ENCODE measurements at places on chromosomes 13 and 19. TPM values are rescaled to one million over a fixed set of nuclear protein-coding genes. Genes with fewer than 3 reads are reported as not detected.
A peak's percentile ranks its signal among the peaks of the same experiment; 100 is the strongest.

The FOXA3 gene
- not detected for total RNA-seq

The SLITRK1 gene
- total RNA-seq: under 0.01 TPM

The CCNA1 gene
- total RNA-seq: not detected

The CACNG6 gene
- not detected for total RNA-seq

The MFSD12 gene
- 25.0 TPM for total RNA-seq

The CDX2 gene
- not detected for total RNA-seq

The CYP2B6 gene
- total RNA-seq: not detected

The ACER1 gene
- not detected for total RNA-seq

The TNFSF13B gene
- 0.56 TPM for total RNA-seq

The NKPD1 gene
- total RNA-seq: under 0.01 TPM

The CLEC17A gene
- total RNA-seq: not detected

The TMC4 gene
- 0.72 TPM for total RNA-seq

- peaks cover 3% of the 10 kb centered on the region for H3K36me3 ChIP-seq
- no peak overlapping the region for H3K27ac ChIP-seq
- DNase-seq: peak; percentile 87
- no peaks in the 10 kb centered on the region for H3K27me3 ChIP-seq
These were observed 69.1 kb downstream of the CAB39L start for GRCh38 chr13:49374585-49375290.

- peak; percentile 75 for DNase-seq
- H3K4me3 ChIP-seq: no peak overlapping the region
- peaks cover 4% of the 10 kb centered on the region for H3K4me1 ChIP-seq
- no peak overlapping the region for H3K27ac ChIP-seq
- no peaks in the 10 kb centered on the region for H3K27me3 ChIP-seq
These were observed 185.4 kb upstream of the SERP2 start for GRCh38 chr13:44188257-44188656.

DNA sequence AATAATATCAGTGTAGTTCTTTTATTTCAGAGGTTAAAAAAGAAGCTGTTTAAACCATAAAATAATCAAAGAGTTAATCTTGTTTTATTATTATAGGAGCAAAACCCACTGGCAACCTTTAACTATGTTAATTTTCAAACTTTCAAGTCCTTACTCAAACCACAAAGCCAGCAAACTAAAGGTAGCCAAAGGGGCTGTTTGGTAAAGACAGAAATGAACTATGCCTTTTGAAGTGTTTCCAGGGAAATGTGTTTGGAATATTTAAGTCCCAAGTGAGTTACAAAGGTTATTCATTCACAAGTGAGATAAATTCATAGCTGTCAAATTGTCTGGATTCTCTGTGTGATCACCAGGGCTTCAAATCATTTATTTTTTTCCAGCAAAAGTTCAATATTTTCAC is 264.7 kb downstream of the MZT1 start:
- no peaks in the 10 kb centered on the region for H3K36me3 ChIP-seq
- no peak overlapping the region for H3K27ac ChIP-seq
- no peaks in the 10 kb centered on the region for H3K4me1 ChIP-seq

GRCh38 chr13:89930861-89931260 is 1416.6 kb upstream of the MIR17HG start:
- H3K4me1 ChIP-seq: no peaks in the 10 kb centered on the region
- no peak overlapping the region for H3K4me3 ChIP-seq
- DNase-seq: no peak
- no peak overlapping the region for H3K27ac ChIP-seq
- H3K27me3 ChIP-seq: no peaks in the 10 kb centered on the region

GRCh38 chr19:55067869-55068268 is 4.9 kb upstream of the RDH13 start:
- no peak overlapping the region for H3K27ac ChIP-seq
- H3K4me3 ChIP-seq: no peak overlapping the region
- H3K4me1 ChIP-seq: peaks cover 5% of the 10 kb centered on the region
- H3K36me3 ChIP-seq: no peaks in the 10 kb centered on the region

DNA sequence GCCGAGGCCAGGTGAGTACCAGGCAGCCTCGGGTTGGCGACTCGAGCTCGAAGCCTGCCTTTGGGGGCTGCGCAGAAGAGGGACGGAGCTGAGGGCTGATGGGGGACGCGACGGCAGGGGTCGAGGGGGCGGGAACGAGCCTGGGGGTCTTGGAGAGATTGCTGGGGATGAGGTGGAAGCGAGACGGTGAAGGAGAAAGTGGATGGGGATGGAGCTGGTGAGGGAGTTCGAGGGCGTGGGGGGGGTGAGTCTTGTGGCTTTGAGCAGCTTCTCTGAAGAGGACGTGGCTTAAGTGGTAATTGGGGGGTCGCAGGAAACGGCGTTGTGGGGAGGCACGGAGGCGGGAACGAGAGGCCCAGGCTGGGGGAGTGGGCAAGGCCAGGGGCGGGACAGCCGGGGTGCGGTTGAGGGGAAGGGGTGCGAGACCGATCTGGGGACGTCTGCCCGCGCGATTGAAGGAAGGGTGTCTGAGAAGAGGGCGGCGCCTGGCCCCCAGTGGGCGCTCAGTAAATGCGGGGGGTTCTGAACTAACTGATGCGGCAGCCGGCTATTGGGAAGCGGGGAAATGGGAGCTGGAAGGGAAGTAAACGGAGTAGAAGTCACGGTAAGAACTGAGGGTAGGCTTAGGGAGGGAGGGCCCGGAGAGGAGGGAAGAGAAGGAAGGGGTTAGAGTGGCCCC is 426 bp downstream of the MYO9B start:
- peaks cover 24% of the 10 kb centered on the region for H3K4me1 ChIP-seq
- H3K27me3 ChIP-seq: no peaks in the 10 kb centered on the region
- peak overlapping the region; percentile 84 for H3K4me3 ChIP-seq
- peak; percentile 33 for DNase-seq

GRCh38 chr19:1856698-1857603 is 6.4 kb downstream of the KLF16 start:
- H3K27me3 ChIP-seq: no peaks in the 10 kb centered on the region
- no peaks in the 10 kb centered on the region for H3K36me3 ChIP-seq
- DNase-seq: peak; percentile 70
- H3K4me3 ChIP-seq: peak overlapping the region; percentile 38
- H3K4me1 ChIP-seq: peaks cover 58% of the 10 kb centered on the region

DNA sequence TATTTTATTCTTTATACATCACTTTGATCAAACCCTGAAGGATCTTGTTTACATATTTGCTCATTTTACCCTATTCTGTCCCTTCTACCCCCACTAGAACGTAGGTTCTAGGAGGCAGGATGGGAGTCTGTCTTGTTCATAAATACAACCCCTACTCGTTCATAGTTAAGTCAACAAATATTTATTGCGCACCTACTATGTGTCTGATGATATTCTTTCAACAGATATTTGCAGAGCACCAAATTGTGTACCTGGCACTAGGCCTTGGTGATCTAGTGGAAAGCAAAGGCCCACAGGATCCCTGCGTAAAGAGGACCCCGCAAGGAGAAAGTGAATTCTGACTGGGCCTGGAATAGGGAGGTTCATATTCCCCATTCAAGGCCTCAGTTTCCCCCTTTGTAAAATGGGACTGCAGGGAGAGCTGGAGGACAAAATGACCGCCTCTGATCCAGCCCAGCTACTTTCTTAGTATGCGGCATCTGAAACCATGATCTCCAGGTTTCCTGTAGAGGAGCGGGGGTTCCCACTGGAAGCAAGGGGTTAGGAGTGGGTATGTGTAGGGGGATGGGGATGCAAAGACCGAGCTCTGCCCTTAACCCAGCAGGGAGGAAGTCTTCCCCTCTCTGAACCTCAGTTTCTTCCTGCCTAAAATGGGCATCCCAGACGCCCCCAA is 534 bp upstream of the GEMIN7 start:
- peaks cover 8% of the 10 kb centered on the region for H3K36me3 ChIP-seq
- peaks cover 5% of the 10 kb centered on the region for H3K4me1 ChIP-seq
- H3K27me3 ChIP-seq: no peaks in the 10 kb centered on the region
- DNase-seq: no peak
- peak overlapping the region; percentile 99 for H3K4me3 ChIP-seq

DNA sequence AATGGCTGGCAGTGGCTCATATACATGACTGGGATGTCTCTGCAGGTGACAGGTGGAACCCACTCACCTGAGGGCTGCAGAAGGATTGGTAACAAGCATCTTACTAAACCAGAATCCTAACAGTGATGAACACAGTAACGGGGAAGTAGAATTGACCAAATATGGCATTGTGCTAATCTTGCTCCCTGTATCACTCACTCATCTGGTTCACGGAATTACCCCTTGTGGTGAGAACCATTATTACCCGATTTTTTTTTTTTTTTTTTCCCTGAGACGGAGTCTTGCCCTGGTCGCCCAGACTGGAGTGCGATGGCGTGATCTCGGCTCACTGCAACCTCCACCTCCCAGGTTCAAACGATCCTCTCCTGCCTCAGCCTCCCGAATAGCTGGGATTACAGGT is 69.5 kb downstream of the PTPRS start:
- H3K4me1 ChIP-seq: no peaks in the 10 kb centered on the region
- H3K27ac ChIP-seq: no peak overlapping the region
- H3K27me3 ChIP-seq: no peaks in the 10 kb centered on the region
- H3K4me3 ChIP-seq: no peak overlapping the region
- peaks cover 45% of the 10 kb centered on the region for H3K36me3 ChIP-seq
- DNase-seq: no peak

GRCh38 chr19:13942023-13942684 is 3.9 kb upstream of the PODNL1 start:
- DNase-seq: no peak
- peaks cover 5% of the 10 kb centered on the region for H3K4me1 ChIP-seq
- no peak overlapping the region for H3K4me3 ChIP-seq

- peak overlapping the region; percentile 48 for H3K27ac ChIP-seq
- peaks cover 2% of the 10 kb centered on the region for H3K4me1 ChIP-seq
- DNase-seq: peak; percentile 54
- H3K27me3 ChIP-seq: no peaks in the 10 kb centered on the region
- peak overlapping the region; percentile 53 for H3K4me3 ChIP-seq
These were observed 706 bp downstream of the TNFRSF19 start for GRCh38 chr13:23570921-23571315.

DNA sequence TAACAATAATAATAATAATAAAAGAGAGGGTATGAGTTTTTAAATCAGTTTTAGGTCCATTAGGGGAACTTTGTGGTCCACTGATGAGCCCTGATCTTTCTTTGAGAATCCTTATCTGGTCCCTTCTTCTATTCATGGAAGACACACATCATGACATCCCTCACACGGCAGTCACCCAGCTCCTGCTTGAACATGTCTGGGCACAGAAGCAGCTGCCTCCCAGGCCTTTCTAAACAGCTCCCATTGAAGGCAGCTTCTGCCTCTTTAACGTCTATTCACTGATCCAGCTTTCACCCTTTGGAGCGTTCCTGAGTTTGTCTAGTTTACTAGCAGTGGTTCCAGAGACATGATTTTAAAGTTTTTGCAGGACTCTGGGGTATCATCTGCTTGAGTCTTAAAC is 42.6 kb upstream of the STK24 start:
- H3K36me3 ChIP-seq: no peaks in the 10 kb centered on the region
- H3K4me1 ChIP-seq: no peaks in the 10 kb centered on the region
- peaks cover 9% of the 10 kb centered on the region for H3K27me3 ChIP-seq
- H3K27ac ChIP-seq: no peak overlapping the region

- DNase-seq: no peak
- no peaks in the 10 kb centered on the region for H3K27me3 ChIP-seq
- no peak overlapping the region for H3K4me3 ChIP-seq
- no peak overlapping the region for H3K27ac ChIP-seq
- H3K36me3 ChIP-seq: no peaks in the 10 kb centered on the region
These were observed 92.3 kb downstream of the TUBA3C start for GRCh38 chr13:19089315-19089714.

- H3K36me3 ChIP-seq: no peaks in the 10 kb centered on the region
- no peak for DNase-seq
- H3K27ac ChIP-seq: no peak overlapping the region
- no peaks in the 10 kb centered on the region for H3K4me1 ChIP-seq
- H3K27me3 ChIP-seq: peaks cover 32% of the 10 kb centered on the region
These were observed 11.4 kb upstream of the MYCBP2 start for GRCh38 chr13:77338329-77338728.

- H3K36me3 ChIP-seq: peaks cover 47% of the 10 kb centered on the region
- DNase-seq: peak; percentile 5
- no peaks in the 10 kb centered on the region for H3K4me1 ChIP-seq
- no peaks in the 10 kb centered on the region for H3K27me3 ChIP-seq
These were observed 688 bp downstream of the ZNF606 start for GRCh38 chr19:58001895-58002369.

- peak overlapping the region; percentile 96 for H3K4me3 ChIP-seq
- peaks cover 10% of the 10 kb centered on the region for H3K36me3 ChIP-seq
- H3K4me1 ChIP-seq: peaks cover 18% of the 10 kb centered on the region
- H3K27ac ChIP-seq: peak overlapping the region; percentile 79
- DNase-seq: no peak
These were observed 632 bp downstream of the MARK4 start for GRCh38 chr19:45251452-45252354.

DNA sequence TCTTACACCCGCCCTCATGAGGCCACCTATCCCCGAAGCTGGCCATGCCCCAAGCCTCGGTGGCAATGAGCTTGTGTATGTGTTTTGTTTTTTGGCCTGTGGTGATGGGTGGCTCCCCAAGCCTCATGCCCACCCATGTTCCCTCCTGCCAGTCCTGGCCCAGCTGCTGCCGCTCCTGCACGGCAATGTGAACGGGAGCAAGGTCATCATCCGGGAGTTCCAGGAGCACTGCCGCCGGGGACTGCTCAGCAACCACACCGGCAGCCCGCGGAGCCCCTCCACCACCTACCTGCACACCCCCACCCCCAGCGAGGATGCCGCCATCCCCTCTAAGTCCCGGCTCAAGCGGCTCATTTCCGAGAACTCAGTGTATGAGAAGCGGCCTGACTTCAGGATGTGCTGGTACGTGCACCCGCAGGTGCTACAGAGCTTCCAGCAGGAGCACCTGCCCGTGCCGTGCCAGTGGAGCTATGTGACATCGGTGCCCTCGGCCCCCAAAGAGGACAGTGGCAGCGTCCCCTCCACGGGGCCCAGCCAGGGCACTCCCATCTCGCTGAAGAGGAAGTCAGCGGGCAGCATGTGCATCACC is 24.6 kb downstream of the UBXN6 start:
- H3K36me3 ChIP-seq: peaks cover 24% of the 10 kb centered on the region
- H3K27ac ChIP-seq: no peak overlapping the region
- H3K27me3 ChIP-seq: no peaks in the 10 kb centered on the region
- no peak for DNase-seq
- no peak overlapping the region for H3K4me3 ChIP-seq

GRCh38 chr13:78192716-78193115 is 274.1 kb upstream of the EDNRB start:
- no peaks in the 10 kb centered on the region for H3K27me3 ChIP-seq
- H3K4me3 ChIP-seq: no peak overlapping the region
- H3K4me1 ChIP-seq: peaks cover 2% of the 10 kb centered on the region
- no peaks in the 10 kb centered on the region for H3K36me3 ChIP-seq
- peak; percentile 79 for DNase-seq
- H3K27ac ChIP-seq: no peak overlapping the region

- H3K4me3 ChIP-seq: no peak overlapping the region
- no peak for DNase-seq
- no peaks in the 10 kb centered on the region for H3K27me3 ChIP-seq
- no peaks in the 10 kb centered on the region for H3K4me1 ChIP-seq
These were observed 91.2 kb downstream of the PCDH9 start for GRCh38 chr13:67138970-67139369.

GRCh38 chr19:51002089-51002532 is 707 bp upstream of the KLK8 start:
- H3K36me3 ChIP-seq: no peaks in the 10 kb centered on the region
- no peaks in the 10 kb centered on the region for H3K4me1 ChIP-seq
- H3K27me3 ChIP-seq: no peaks in the 10 kb centered on the region
- no peak for DNase-seq

GRCh38 chr13:70249332-70250064 is 141.2 kb upstream of the KLHL1 start:
- H3K4me1 ChIP-seq: no peaks in the 10 kb centered on the region
- no peak for DNase-seq
- no peaks in the 10 kb centered on the region for H3K27me3 ChIP-seq

GRCh38 chr19:6354098-6354674 is 7.1 kb upstream of the CLPP start:
- no peaks in the 10 kb centered on the region for H3K4me1 ChIP-seq
- no peaks in the 10 kb centered on the region for H3K27me3 ChIP-seq
- DNase-seq: no peak
- no peaks in the 10 kb centered on the region for H3K36me3 ChIP-seq
- H3K4me3 ChIP-seq: no peak overlapping the region

Data from IMR-90 (cell line).